A549 treated with CORT108297 at 1 μM for 4 hours (cell line): ENCODE measurements at places on chromosomes 6 and 20. TPM values are rescaled to one million over a fixed set of nuclear protein-coding genes. Genes with fewer than 3 reads are reported as not detected.

COL9A1 gene
- total RNA-seq, result 0.03 to 0.05 TPM in 2 of 5 replicates, not detected in the others

NKX2-4 gene
- total RNA-seq, result 0.03 to 0.05 TPM (median 0.05 TPM) in 3 of 5 replicates, not detected in the others

SLC32A1 gene
- not detected in 5 replicates for total RNA-seq

TAAR6 gene
- not detected in 5 replicates for total RNA-seq

BPIFB2 gene
- not detected in 5 replicates for total RNA-seq

DUSP15 gene
- total RNA-seq, result 0.43 to 1.1 TPM (median 0.99 TPM) in 5 replicates

DOK5 gene
- total RNA-seq, result 0.05 to 0.15 TPM (median 0.09 TPM) in 3 of 5 replicates, not detected in the others

LIN28B gene
- 1.2 to 1.5 TPM (median 1.5 TPM) in 5 replicates for total RNA-seq
